GM13976 (cell line): ENCODE measurements at places on chromosomes 2 and 18.

- DNase-seq: no peak
Measured at GRCh38 chr2:224426656-224427055, 24.7 kb upstream of the FAM124B start.

GRCh38 chr18:67919316-67919715 is 402.8 kb upstream of the DSEL start:
- no peak for DNase-seq

- DNase-seq: no peak
Measured at GRCh38 chr18:55226044-55226443, 266.8 kb upstream of the CCDC68 start.

DNA sequence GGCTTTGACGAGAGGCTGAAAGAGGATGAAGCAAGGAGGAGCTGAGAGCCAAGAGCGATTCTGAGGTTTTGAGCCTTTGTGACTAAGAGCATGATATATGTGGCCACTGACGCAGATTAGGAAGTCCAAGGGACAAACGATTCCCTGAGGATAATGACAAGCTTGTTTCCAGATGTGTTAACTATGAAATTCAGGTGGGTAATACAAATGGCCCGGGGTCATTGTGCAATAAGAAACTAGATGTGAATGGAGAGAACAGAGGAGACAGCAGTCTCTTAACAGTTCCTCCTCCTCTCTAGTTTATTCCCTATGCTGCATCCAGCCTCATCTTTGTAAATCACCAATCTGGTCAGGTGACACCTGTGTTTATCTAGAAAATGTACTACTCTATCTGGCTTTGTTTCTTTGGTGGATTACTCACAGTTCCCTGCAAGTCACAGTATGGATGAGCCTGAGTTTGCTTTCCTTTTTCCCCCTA is 84.2 kb downstream of the SOCS6 start:
- no peak for DNase-seq

DNA sequence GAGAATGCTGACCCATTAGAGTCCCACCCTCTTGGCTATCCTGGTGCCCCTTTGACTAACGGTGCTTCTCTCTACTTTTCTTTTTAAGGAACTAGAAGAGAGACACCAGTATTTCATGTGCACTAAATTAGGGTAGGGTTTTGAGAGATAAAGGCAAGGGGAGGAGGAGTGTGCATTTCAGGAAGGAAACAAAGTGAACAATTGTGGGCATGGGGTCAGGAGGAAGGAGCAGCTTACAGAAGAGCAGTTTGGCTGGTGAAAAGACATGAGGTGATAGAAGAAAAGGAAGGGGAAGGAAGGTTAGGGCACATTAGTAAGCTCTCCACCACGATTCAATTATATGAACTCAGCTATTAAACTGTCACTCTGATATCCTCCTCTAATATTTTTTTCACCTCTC is 105.8 kb upstream of the CTAGE1 start:
- no peak for DNase-seq

GRCh38 chr2:201262718-201263117 is 2.4 kb downstream of the CASP8 start:
- DNase-seq: no peak

DNA sequence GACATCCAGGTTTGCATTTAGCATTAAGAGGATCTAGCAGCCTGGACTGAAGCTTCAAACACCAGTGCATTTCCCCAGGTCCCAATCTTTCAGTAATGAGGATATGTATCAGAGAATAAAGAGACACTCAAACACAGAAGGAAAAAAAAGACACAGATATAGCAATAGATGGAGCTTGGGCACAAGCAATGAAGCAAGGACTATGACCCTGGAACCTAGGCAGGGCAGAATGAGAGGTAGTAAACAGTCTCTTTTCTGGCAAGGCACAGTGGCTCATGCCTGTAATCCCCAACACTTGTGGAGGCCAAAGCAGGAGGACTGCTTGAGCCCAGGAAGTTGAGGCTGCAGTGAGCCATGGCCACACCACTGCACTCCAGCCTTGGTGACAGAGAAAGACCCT is 80.7 kb upstream of the HNRNPA3 start:
- DNase-seq: no peak

DNA sequence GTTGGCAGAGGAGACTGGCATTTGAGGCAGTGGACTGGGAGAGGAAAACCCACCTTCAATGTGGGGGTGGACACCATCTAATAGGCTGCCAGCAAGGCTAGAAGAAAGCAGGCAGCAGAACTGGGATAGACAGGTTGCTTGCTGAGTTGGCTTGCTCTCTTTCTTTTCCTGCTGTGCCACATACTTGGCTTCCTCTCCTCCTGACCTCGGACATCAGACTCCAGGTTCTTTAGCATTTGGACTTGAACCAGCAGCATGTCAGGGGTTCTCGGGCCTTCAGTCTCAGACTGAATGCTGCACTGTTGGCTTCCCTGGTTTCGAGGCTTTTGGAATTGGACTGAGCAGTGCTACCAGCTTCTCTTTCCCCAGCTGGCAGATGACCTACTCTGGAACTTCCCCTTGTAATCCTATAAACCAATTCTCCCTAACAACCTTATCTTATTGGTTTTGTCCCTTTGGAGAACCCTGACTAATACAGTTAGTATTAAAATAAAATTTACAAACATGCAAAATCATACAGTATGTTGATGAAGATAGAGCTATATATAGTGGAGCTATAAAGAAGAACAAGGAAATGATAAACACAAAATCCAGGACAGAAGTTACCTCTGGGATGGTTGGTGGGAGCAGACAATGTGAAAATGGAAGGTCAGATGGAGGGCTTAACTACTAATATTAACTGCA is 15.9 kb downstream of the DSEL start:
- DNase-seq: no peak

GRCh38 chr2:108632332-108633160 is 86.7 kb upstream of the RANBP2 start:
- no peak for DNase-seq

DNA sequence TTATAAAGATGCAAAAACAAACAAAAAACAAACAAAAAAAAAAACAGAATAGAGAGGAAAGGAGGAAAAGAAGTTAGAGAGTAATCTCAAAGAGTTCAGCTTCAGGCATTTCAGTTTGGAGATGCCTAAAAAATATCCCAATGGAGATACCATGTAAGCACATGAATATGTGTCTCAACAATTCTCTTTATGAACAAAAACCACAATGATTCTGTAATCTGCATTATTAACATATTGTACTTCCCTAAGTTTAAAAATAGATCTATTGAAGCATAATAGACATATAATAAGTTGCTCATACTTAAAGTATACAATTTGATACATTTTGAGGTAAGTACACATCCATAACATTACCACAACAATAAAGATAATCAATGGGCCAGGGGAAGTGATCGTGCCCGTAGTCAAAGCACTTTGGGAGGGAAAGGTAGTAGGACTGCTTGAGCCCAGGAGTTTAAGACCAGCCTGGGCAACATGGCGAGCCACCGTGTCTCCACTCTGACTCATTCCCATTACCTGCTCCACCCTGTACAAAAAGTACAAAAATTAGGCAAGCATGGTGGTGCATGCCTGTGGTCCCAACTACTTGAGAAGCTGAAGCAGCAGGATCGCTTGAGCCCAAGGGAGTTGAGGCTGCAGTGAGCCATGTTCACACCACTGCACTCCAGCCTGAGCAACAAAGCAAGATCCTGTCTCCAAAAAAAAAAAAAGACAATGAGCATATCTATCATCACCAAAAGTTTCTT is 158.9 kb downstream of the ATAD2B start:
- DNase-seq: no peak

GRCh38 chr2:227855440-227855839 is 16.0 kb upstream of the DAW1 start:
- no peak for DNase-seq

- DNase-seq: no peak
Measured at GRCh38 chr2:15686643-15687042, 95.0 kb downstream of the DDX1 start.

- DNase-seq: no peak
Measured at GRCh38 chr2:107088156-107088555, 202.2 kb upstream of the ST6GAL2 start.

DNA sequence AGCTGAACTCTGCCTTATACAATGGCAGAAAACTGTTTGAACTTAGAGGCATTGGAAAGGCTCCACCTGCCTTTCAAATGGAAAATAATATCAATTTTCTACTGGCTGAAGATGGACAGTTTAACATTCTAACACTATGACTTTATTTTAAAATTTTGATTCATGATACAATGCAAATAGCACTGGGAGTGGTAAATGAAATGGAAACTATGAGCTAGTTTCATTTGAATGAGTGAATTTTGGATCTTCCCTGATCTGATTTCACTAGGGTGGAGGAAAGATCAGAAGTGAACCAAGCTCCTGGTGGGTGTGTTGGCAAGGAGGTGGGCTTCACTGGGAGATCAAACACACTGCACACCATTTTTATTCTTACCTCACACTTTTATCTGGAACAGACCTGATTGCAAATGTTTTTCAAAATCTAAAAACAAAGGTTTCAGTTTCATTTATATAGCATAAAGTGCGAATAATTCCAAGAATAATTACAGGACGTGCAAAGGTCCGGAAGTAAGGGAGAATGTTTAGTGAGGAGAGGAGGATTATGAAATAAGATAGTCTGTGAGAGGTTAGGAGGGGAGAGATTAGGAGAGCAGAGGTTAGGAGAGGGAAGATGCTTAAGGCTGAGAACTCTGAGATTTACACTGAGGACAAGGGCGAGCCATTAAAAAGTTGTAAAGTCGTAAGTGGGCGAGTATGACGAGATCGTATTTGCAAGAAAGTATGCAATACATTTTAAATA is 18.6 kb upstream of the MBP start:
- no peak for DNase-seq

DNA sequence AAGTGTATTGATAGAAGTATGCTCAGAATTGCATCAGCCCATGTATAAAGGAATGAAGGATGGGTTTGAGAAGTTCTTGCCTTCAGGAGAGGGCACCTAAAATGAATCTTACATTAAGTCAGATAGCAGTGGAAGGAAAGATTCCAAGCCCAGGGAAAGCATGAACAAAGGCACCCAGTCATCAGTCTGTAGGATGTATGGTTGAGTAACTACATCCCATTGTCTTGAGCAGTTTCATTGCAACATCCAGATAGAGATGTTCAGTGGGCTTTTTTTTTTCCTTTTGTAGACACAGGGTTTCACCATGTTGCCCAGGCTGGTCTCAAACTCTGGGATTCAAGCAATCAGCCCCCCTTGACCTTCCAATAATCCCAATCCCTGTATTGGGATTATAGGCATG is 80.7 kb downstream of the ARHGAP28 start:
- no peak for DNase-seq

DNA sequence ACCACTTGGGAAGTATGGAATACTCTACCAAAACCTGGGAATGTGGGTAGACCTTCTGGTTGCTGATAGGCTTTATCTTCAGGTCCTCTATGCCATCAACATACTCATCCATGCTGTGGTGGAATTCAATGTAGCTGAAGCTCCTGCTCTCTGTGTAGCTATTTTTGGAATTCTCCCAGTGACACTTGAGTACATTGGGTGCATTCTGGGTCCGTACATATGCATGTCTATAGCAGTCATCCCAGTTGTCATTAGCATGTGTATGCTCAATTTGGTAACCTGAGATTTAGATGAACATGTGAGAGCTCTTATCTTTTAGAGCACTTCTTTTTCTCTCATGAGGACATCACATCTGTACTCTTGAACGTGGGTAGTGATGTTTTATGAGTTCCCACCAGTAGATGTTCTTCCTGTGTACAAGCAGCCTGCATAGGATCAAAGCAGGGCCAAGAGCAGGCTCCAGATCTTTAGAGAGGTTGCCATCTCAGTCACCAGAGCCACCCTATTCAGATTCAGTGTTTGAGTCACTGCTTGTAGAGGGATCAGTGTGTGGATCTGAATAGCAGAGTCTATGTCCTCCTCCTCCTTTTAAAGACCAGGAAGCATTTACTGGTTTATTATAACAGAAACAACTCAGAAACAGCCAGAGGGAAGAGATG is 65.9 kb downstream of the MGAT5 start:
- no peak for DNase-seq

DNA sequence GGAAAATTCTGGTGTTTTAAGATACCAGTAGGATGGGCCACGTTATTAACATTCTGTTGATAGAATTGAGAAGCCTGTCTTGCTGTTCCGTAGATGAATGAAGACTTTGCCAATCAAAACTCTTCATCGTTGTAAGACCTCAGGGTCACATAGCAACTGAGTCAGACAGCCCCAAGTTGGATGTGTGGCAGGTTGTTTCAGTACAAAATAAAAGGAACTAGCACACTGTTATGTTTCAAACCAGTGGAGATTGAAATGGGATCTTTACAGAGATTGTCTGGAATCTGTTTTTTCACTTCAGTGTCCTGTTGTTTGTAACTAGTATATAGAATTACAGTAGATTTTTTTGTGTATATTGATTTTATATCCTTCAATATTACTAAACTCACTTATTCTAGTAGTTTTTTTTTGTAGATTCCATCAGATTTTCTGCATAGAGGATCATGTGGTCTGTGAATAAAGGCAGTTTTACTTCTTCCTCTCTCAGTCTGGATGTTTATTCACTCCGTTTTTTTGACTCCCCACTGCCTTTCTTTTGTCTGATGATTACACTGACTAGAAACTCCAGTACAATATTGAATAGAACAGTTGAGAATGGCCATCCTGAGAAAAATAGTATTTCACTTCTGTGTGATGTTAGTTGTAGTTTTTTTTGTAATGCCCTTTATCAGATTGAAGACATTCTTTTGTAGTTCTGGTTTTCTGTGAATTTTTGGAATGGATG is 22.7 kb downstream of the EPC2 start:
- no peak for DNase-seq

DNA sequence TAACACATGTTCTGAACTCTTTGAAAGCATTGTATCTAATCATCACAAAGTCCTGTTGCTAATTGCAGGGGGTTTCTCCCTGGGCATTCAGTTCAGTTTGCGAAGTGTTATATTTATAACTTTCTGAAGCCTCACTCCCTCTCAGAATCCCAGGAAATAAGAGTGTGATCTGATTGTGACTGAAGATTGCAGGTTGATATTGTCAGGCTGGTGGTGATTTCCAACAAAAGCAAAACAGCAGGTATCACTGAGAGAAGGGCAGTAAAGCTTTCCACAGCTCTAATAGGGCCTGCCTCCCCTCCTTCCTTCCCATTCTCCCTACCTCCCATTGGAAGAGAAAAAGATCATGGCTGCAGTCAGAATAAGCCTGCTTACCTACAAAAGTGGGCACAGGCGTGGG is 466.7 kb upstream of the FSHR start:
- no peak for DNase-seq
